ENCODE measurements at places on chromosomes 13 and 19. TPM values are rescaled to one million over a fixed set of nuclear protein-coding genes. Genes with fewer than 3 reads are reported as not detected.

GRCh38 chr19:49142866-49143335 lies 12.3 kb downstream of the HRC start:
- H3K4me3 ChIP-seq: peak overlapping the region; percentile 22
- peak; percentile 22 for DNase-seq
- peaks cover 24% of the 10 kb centered on the region for H3K4me1 ChIP-seq
- no peak overlapping the region for H3K27ac ChIP-seq
- H3K36me3 ChIP-seq: no peaks in the 10 kb centered on the region
- H3K27me3 ChIP-seq: peaks cover 8% of the 10 kb centered on the region

DNA sequence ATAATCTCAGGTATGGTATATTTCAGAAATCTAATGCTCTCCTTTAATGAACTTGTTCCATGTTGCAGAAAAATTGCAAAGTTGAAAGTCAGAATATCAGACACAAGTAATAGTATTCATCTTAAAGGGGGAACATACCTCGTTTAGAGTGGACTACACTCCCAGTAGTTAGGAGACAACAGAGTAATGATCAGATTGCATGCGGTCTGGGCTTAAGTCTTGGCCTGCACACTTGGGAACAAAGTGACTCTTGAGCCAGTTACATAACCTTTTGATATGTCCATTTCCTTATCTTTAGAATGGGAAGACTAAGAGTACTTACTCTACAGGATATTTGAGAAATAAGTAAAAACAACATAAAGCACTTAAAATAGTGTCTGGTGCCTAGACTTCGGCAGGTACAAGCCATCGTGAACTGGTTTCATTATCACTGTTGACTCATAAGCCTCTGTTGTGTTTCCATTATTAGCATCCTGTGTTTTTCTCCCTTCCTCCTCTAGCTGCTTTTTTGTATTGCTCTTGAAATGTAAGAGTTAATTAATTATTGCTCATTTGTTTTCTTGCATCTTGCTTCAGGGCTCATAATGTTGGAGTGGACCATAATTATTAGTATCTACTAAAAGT lies 53.0 kb downstream of the DPY19L3 start:
- no peaks in the 10 kb centered on the region for H3K36me3 ChIP-seq
- no peaks in the 10 kb centered on the region for H3K4me1 ChIP-seq
- DNase-seq: no peak
- no peaks in the 10 kb centered on the region for H3K27me3 ChIP-seq
- no peak overlapping the region for H3K27ac ChIP-seq
- H3K4me3 ChIP-seq: no peak overlapping the region

DNA sequence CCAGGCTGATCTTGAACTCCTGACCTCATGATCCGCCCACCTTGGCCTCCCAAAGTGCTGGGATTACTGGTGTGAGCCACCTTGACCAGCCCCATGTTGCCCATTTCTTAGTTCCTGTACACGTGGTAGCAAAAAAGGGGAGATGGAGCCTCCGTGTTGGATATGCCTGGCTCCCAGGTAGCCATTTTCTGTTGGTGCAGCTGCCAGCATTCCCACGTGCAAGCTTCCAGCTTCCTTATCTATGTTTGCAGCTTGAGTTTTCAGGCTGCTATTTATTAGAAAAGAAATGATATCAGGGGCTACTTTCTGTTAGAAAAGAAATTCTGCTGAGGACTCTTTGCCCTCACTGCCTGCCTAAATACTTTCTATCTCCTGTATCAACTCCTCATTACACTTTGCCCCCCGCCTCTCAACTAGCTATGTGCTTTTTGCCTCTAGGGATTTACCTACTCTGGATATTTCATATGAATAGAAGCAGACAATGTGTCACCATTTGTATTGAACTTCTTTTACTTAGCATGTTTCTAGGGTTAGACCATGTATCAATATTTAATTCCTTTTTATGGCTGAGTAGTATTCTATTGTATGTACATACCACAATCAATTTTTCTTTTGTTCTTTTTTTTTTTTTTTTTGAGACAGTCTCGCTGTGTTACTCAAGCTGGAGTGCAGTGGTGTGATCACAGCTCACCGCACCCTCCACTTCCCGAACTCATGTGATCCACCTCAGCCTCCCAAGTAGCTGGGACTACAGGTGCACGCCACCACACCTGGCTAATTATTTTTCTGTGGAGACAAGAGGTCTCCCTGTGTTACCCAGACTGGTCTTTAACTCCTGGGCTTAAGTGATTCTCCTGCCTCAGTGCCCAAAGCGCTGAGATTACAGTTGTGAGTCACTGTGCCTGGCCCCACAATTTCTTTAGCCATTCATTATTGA lies 3.4 kb upstream of the TMED1 start:
- no peak overlapping the region for H3K4me3 ChIP-seq
- no peak overlapping the region for H3K27ac ChIP-seq
- H3K36me3 ChIP-seq: no peaks in the 10 kb centered on the region
- DNase-seq: no peak
- peaks cover 21% of the 10 kb centered on the region for H3K4me1 ChIP-seq

SIRT2 gene
- total RNA-seq: 60.8 TPM

BRSK1 gene
- total RNA-seq: 2.6 TPM

GRCh38 chr19:13033244-13033643 lies 38.0 kb downstream of the NFIX start:
- H3K27ac ChIP-seq: no peak overlapping the region
- no peak overlapping the region for H3K4me3 ChIP-seq
- H3K36me3 ChIP-seq: no peaks in the 10 kb centered on the region
- DNase-seq: no peak
- H3K4me1 ChIP-seq: no peaks in the 10 kb centered on the region

UBE2L5 gene
- total RNA-seq: not detected

FFAR3 gene
- total RNA-seq: not detected

ALOX5AP gene
- 16.5 TPM for total RNA-seq

- no peak for DNase-seq
- no peak overlapping the region for H3K27ac ChIP-seq
- no peaks in the 10 kb centered on the region for H3K27me3 ChIP-seq
- no peak overlapping the region for H3K4me3 ChIP-seq
- peaks cover 29% of the 10 kb centered on the region for H3K36me3 ChIP-seq
These were observed 3.4 kb downstream of the DMWD start for GRCh38 chr19:45789035-45789786.

CCL25 gene
- total RNA-seq: not detected

GRCh38 chr19:49106648-49107135 lies 7.5 kb upstream of the LIN7B start:
- H3K36me3 ChIP-seq: peaks cover 66% of the 10 kb centered on the region
- DNase-seq: peak; percentile 60
- peaks cover 3% of the 10 kb centered on the region for H3K4me1 ChIP-seq

DNA sequence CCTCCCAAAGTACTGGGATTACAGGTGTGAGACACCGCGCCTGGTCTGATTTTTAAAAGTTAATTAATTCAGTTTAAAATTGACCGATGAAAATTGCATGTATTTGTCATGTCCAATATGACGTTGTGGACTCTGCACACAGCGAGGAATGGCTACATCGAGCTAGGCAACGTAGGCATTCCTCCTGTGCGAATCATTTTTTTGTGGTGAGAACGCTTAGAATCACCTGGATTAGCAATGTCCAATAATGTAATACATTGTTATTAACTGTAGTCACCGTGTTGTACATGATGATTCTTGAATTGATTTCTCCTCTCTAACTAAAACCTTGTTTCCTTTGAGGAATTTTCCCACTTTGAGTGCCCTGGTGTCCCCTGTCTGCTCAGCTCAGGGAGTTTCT lies 3.4 kb downstream of the LAIR2 start:
- DNase-seq: no peak
- peak overlapping the region; percentile 8 for H3K4me3 ChIP-seq
- no peak overlapping the region for H3K27ac ChIP-seq
- no peaks in the 10 kb centered on the region for H3K27me3 ChIP-seq

GRCh38 chr19:19226663-19227062 lies 14.9 kb downstream of the NCAN start:
- no peak overlapping the region for H3K27ac ChIP-seq
- peaks cover 9% of the 10 kb centered on the region for H3K27me3 ChIP-seq
- no peak overlapping the region for H3K4me3 ChIP-seq
- no peak for DNase-seq
- H3K4me1 ChIP-seq: peaks cover 11% of the 10 kb centered on the region

GRCh38 chr13:21661097-21661909 lies 9.6 kb upstream of the FGF9 start:
- H3K4me1 ChIP-seq: no peaks in the 10 kb centered on the region
- no peak overlapping the region for H3K27ac ChIP-seq
- H3K4me3 ChIP-seq: no peak overlapping the region
- peaks cover 8% of the 10 kb centered on the region for H3K27me3 ChIP-seq
- no peak for DNase-seq
- H3K36me3 ChIP-seq: no peaks in the 10 kb centered on the region

ATP12A gene
- 0.05 TPM for total RNA-seq

DNA sequence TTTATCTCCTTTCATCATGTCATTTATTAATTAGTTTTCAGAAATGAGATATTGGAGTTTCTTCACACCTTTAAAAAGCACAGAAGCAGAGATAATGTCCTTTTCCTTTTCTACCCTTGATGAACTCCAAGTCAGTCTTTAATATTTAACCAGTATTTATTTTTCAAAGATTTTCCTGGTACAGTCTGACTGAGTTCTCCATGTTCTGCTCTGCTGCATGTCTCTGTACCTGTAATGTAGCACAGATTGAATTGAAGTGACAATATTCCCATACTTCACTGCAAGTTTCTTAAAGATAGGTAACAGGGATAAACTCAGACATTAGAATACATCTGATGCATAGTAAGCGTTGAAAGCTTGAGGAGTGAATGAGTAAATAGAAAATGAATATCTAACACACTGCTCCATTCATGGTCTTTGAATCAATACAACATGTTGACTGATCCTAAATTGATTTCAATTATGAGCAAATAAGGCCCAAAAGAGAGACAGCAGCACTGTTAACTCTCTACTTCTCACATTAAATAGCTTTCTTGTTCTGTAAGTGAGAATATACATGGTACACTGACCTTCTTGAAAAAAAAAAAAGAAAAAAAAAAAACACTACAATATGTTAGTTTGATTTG lies 1323.6 kb upstream of the PRR20A start:
- H3K4me1 ChIP-seq: no peaks in the 10 kb centered on the region
- H3K27me3 ChIP-seq: no peaks in the 10 kb centered on the region
- no peak overlapping the region for H3K27ac ChIP-seq
- no peak overlapping the region for H3K4me3 ChIP-seq
- no peak for DNase-seq

DNA sequence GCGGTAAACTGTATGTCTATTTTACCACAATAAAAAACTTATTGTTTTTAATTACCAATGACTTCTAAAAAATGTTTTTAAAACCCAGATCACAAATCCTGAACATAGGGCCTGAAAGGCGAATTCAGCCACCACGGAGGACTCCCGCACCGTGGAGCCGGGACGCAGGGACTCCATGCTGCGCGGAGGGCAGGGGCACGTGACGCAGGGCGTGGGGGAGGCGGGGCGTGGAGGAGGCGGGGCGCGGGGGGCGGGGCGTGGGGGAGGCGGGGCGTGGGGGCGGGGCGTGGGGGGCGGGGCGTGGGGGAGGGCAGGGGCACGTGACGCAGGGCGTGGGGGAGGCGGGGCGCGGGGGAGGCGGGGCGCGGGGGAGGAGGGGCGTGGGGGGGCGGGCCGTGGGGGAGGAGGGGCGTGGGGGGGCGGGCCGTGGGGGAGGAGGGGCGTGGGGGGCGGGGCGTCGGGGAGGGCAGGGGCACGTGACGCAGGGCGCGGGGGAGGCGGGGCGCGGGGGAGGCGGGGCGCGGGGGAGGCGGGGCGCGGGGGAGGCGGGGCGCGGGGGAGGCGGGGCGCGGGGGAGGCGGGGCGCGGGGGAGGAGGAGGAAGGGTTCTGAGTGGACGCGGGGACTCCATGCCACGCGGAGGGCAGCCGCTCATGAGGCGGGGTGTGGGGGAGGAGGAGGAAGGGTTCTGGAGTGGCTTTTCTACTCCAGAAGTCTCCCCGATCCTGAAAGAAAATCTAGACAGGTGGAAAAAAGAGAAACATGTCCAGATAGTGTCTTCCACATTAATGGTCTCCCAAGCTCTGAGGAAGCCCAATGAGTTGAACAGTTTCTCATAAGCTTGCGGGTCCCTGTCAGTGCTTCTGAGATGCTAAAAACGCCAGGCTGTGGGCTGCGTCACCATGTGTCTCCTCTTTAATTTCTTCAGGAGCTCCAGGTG lies 4.4 kb upstream of the PROZ start:
- peak; percentile 76 for DNase-seq
- no peak overlapping the region for H3K27ac ChIP-seq
- peaks cover 33% of the 10 kb centered on the region for H3K4me1 ChIP-seq
- H3K27me3 ChIP-seq: no peaks in the 10 kb centered on the region

ZNF471 gene
- total RNA-seq: 2.5 TPM

ADPRHL1 gene
- 0.42 TPM for total RNA-seq

DNA sequence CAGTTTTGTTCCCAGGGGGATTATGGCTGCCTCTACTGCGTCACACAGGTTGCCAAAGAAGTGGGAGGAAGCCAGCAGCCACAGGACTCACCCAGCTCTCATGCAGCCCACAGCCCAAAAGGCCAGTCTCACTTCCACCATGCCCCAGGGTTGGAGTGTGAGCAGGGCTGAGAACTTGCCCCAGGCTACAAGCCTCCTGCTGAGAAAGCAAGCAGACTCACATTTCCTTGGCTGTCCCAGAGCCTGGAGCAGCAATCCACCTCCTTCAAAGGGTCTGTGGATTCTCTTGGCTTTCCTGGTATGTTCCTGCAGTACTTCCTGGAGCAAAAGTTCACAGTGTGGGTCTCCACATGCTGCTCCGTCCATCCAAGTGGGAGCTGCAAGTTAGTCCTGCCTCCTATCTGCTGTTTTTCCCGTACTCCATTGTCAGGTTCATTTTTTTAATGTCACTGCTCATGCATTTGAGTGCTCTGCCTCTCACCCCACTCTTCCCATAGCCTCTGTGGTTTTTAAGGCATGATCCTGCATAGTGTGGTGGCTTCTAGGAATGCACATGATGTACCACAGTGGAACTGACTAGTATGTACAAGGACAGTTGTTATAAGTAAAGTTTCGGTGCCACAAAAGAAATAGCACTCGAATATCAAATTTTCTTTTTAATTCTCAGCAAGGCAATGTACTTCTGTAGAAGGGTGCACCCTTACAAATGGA lies 56.2 kb upstream of the ARHGEF7 start:
- H3K4me3 ChIP-seq: no peak overlapping the region
- H3K27ac ChIP-seq: no peak overlapping the region
- H3K4me1 ChIP-seq: no peaks in the 10 kb centered on the region
- no peaks in the 10 kb centered on the region for H3K36me3 ChIP-seq
- H3K27me3 ChIP-seq: peaks cover 10% of the 10 kb centered on the region
- DNase-seq: no peak

DNA sequence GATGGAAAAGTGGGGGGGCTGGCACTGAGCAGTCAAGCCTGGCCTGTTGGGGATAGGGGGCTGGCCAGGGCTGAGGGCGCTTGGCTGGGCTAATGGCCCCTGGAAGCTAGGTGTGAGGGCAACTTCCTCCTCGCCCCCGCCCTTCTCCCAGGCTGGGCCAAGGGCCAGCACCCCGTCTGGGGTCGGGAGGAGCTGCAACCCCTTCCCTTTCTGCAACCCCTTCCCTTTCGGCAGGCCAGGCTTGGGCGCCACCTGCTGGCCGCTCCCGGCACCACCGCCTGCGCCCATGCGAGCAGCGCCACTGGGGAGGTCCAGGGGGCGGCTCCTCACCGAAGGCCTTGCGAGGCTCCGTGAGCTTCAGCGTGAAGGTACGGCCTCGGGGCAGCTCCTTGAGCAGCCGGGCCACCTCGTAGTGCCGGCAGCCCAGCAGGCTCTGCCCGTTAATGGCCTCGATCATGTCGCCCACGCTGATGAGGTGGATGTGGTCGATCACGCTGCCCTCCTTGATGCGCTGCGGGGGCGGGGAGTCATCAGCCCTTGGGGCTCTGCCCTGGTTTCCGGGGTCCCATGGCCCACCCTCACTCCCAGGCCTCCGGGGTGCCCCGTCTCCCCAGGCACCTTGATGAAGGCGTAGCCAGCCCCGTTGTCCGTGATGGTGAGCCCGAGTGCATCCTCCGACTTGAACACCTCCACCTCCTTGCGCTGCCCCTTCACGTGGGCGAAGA lies 5.0 kb upstream of the PTGER1 start:
- H3K36me3 ChIP-seq: peaks cover 32% of the 10 kb centered on the region
- no peak overlapping the region for H3K27ac ChIP-seq
- peaks cover 21% of the 10 kb centered on the region for H3K4me1 ChIP-seq

Data from CD4-positive, alpha-beta T cell (primary cell).